ENCODE measurements at places on chromosomes 1 and 21.
A peak's percentile ranks its signal among the peaks of the same experiment; 100 is the strongest.

DNA sequence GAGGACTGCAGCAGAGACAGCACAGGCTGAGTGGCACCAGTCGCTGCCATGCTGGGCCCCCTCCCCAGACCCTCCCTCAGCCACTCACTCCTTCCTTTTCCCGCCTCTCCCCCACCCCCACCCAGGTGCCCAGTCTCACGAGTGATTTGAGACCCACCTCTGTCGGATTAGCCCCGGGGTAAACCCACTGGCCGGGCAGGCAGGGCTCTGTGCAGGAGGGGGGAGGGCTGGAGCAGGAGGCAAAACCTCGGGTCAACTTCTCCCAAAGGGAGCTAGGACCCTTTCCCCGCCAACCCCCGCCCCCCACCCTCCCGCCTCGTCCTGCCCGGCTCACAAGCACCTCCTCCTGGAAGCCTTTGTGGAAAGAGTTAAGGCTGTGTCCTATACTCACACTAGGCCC, 3.5 kb upstream of the MRPL24 start:
- no peak for DNase-seq

DNA sequence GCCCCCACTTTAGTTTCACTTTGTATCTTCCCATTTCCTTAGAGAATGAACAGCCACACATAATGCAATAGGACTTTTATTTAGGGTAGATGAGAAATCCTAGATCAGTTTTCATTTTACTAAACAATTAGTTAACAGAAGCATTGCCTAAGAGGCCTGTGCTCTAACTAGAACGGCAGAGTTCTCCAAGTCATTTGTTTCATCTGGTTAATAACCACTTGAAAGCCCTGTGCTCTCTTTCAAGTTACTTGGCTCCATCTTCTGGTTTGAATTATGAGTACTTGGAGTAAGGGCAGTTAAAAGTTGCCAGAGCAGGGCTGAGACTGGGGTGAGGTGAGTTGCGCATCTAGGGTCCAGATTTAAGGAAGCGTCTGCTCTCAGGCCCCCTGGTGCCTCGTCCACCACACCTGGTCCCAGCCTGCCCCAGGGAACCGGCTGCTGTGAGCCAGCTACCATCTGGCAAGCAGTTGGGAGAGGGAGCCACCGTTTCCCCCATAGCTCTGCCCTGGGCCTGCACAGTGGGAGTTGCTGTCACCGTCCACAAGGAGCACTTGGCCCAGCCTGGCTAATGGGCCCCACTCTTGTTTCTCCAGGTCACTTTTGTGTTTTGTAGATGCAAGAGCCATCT, 18.1 kb upstream of the SLC44A3 start:
- DNase-seq, result peak; percentile 15

- DNase-seq, result no peak
Measured at GRCh38 chr1:47918257-47918867, 78.8 kb downstream of the TRABD2B start.

DNA sequence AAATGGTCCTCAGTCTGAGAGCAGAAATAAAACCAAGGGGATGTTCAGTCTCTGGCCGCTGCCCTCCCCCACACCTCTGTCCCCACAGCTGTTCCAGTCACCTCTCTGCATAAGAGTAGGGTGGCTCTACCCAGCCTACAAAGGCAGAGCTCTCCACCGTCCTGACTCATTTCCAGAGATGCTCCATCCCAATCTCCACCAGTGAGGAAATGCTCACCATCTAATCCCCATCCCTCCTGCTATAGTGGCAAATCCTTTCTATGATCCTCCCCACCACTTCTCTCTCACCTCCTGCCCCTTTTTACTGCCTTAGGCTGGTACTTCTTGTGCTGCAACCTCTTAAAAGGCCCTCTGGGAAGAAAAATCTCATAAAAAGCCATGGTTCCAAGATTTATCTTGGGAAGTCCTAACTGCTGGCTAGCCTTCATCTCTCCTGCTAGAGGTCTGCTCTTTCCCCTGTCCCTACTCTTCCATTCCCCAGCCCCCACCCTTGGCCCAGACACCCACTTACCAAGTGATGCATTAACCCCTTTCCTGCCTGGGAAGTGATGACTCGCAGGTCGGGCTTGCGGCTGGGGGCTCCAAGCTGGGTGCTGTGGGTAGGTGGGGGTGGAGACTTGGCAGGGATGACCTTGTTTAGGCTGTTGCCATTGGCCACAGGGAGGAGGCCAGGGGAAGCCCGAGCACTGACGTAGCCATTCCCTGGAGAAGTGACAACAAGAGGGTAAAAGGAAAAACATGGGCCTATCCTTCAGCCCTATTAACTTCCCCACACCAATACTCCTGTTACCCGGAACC, 23.9 kb downstream of the MEF2D start:
- DNase-seq, result no peak

DNA sequence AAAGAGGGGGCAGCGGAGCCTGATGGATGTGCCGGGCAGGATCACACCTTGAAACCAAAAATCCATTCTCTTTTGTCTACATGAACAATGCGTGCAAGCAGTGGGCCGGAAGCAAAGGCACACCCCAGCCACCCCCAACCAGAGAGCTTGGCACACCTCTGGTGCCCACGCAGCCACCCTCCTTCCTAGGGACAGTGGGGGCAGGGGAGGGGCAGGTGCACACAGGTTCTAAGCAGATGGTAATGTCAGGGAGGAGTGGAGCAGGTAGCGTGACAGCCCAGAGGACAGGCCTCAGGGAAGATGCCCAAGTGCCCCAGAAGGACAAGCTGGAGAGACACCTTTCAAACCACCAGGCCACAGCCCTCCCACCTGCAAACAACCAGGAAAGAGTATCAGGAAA, 36.5 kb downstream of the SYF2 start:
- no peak for DNase-seq

DNA sequence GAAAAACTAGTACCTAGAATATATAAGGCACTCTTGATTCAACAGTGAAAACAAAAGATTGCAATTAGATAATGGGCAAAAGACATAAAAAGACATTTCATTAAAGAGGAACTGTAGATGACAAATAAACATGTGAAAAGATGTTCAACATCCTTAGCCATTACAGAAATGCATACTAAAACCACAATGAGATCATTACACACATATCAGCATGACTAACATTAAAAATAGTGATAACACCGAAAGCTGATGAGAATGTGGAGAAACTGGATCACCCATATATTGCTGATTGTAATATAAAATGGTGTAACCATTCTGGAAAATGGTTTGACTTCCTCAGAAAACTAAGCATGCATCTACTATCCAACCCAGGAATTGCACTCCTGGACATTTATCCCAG, 340.3 kb downstream of the SEC16B start:
- no peak for DNase-seq

All from NCI-H2081 (cell line).